ENCODE measurements at places on chromosomes 5 and 9. TPM values are rescaled to one million over a fixed set of nuclear protein-coding genes. Genes with fewer than 3 reads are reported as not detected.

Gene MCTP1
- polyA plus RNA-seq, result 4.0 TPM

Gene TMEM215
- polyA plus RNA-seq, result 4.4 TPM

Gene RANBP17
- polyA plus RNA-seq, result 15.4 TPM

Gene MEIKIN
- polyA plus RNA-seq, result not detected

Gene KCNV2
- 0.07 TPM for polyA plus RNA-seq

Gene IL13
- polyA plus RNA-seq, result not detected

Gene APBA1
- polyA plus RNA-seq, result 16.1 TPM

Gene TMOD1
- 2.9 TPM for polyA plus RNA-seq

Gene SPATA31A3
- polyA plus RNA-seq, result not detected
